ENCODE measurements at places on chromosomes 4 and X. TPM values are rescaled to one million over a fixed set of nuclear protein-coding genes. Genes with fewer than 3 reads are reported as not detected.

- DNase-seq: no peak
Observed at GRCh38 chr4:4689694-4690440, 148.0 kb upstream of the STX18 start.

Gene AVPR2
- total RNA-seq: not detected

Gene TMEM144
- total RNA-seq: 5.6 TPM

- DNase-seq: no peak
Observed at GRCh38 chrX:77768787-77769186, 17.2 kb downstream of the ATRX start.

- DNase-seq: peak; percentile 8
Observed at GRCh38 chrX:100829730-100830129, 9.5 kb downstream of the CSTF2 start.

Gene NPY1R
- total RNA-seq: 1.1 TPM

DNA sequence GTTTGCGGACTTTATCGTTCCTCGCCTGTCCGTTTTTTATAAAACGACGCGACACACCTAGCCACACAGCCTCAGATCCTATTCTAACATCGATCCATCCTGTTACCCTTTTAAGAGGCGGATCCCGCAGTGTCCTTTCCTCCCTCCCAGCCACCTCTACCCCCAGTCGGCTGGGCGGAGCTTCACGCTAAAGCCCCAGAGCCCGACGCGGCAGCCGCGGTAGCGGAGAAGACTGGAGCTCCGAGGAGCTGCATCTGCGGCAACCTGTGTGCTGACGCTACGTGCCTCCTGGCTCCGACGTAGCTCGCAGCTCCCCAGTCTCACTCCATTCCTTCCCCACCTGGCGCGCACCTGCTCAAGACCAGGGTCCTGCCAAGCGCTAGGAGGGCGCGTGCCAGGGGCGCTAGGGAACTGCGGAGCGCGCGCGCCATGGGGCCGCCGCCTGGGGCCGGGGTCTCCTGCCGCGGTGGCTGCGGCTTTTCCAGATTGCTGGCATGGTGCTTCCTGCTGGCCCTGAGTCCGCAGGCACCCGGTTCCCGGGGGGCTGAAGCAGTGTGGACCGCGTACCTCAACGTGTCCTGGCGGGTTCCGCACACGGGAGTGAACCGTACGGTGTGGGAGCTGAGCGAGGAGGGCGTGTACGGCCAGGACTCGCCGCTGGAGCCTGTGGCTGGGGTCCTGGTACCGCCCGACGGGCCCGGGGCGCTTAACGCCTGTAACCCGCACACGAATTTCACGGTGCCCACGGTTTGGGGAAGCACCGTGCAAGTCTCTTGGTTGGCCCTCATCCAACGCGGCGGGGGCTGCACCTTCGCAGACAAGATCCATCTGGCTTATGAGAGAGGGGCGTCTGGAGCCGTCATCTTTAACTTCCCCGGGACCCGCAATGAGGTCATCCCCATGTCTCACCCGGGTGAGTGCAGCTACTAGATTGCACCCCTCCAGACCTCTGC, at the start of gene RNF128:
Gene RNF128, plus strand, starts transcription at position 217 of the 953 bp plus-strand sequence. Its CDS starts 213 bp downstream, at position 430.
- peak; percentile 20 for DNase-seq

Gene MID1
- total RNA-seq: 16.8 TPM

GRCh38 chr4:40210776-40211175, 13.9 kb downstream of the RHOH start:
- no peak for DNase-seq

- DNase-seq: no peak
Observed at GRCh38 chr4:94834501-94834900, 76.7 kb downstream of the BMPR1B start.

Gene ATP1B4
- not detected for total RNA-seq

Gene CSAG3
- 6.6 TPM for total RNA-seq

DNA sequence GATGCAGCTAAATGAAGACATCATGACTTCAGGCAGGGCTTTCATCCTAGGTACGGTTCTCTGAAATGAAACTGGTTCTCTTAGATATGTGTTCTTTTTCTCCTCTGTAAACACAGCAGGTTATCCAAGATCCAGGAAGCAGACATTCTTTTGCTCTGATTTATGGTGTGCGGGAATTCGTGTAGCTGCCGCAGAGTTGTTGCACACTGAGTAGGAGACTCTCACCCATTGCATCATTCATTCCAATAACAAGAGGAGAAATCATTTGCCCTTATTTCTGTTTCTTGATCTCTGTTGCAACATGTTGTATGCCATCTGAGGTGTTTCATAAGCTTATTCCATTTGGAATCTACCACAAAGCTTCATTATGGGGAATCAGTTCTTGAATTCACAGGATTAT, 133.6 kb upstream of the VCX2 start:
- peak; percentile 66 for DNase-seq
